HuH-7.5 (cell line): ENCODE measurements at places on chromosomes 2 and 18.

DNA sequence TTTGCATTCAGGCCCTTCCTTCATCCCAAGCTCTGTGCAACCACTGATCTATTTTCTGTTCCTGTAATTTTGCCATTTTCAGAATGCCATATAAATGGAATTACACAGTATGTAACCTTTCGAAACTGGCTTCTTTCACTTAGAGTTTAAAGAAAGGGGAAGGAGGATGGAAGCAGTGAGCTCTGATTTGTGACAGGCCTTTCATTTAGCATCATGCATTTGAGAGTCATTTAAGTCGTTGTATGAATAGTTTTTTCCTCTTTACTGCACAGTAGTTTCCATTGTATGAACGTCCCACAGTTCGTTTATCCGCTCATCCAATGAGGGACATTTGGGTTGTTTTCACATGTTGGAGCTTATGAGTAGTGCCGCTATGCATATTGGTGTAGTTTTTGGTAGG is 67.0 kb downstream of the LBH start:
- no peak for DNase-seq

DNA sequence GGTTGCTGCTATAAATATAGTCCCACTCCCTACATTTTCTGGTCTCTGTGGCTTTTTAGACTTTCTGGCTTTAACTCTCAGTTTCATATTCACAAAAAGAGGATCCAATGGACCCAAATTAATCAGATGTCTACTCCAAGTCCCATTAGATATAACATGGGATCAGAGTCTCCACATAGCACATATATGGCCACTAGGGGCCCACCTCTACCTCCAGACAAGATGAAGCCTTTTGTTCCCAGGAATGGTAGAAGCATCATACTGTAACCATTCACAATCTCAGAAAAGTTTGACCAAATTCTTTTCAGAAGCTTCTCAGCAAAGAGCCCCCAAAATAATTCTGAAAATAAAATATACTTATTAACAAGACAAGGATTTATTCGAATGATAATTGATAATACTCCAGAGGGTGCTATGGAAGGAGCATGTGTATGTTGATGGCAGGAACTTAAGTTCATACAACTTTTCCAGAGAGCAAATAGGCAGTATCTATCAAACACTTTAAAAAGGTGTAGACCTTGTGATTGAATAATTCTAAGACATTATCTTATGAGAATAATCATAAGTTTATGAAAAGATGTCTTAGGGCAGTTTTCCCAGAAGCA is 382.3 kb upstream of the CRIM1 start:
- DNase-seq, result no peak

DNA sequence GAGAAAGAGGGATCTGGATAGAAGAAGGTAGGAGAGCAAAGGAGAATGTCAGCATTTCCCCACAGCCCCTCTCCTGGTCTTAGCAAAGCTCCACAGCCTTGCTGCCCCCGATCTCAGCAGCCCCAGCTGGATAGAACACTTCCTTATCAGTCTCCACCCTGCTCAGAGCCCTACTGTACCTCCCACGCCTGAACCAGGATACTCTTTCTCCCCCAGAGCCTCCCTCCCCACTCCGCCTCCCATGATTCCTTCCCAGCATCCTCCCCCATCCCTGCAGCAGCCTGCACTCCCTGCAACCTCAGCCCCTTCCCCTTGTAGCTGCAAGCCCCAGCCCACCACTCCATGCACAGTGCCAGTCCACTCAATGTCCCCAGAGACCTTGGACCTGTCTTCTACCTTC is 25.8 kb downstream of the PLB1 start:
- no peak for DNase-seq

- DNase-seq, result no peak
These were observed 549.6 kb downstream of the FBXO15 start for GRCh38 chr18:73597832-73598615.

DNA sequence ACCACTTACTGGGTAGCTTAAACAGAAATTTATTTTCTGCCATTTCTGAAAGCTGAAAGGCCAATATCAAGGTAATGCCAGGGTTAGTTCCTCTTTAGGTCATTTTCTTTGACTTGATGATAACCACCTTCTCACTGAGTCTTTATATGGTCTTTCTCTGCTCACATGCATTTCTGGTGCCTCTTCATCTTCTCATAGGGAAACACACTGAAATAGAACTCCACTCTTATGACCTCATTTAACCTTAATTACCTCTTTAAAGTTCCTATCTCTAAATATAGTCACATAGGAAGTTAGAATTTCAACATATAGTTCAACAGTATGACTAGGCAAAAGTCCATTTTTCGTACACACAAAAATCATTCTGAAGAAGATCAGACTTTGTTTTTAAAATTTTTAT is 616.8 kb upstream of the VRK2 start:
- DNase-seq, result no peak

GRCh38 chr18:7741640-7742039 is 174.5 kb downstream of the PTPRM start:
- DNase-seq, result no peak

DNA sequence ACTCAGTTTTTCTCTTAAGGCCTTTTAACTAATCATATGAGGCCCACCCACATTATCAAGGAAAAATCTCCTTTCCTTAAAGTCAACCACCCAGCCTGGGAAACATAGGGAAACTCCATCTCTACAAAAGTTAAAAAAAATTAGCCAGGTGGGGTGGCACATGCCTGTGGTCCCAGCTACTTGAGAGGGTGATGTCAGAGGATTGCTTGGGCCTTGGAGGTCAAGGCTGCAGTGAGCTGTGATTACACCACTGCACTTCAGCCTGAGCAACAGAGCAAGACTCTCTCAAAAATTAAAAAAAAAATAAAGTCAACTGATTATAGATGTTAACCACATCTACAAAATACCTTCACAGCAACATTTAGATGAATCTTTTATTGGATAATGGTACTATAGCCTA is 5.8 kb downstream of the DPYSL5 start:
- no peak for DNase-seq

- DNase-seq, result peak; percentile 43
These were observed 837 bp upstream of the ACSL3 start for GRCh38 chr2:222859786-222860612.

DNA sequence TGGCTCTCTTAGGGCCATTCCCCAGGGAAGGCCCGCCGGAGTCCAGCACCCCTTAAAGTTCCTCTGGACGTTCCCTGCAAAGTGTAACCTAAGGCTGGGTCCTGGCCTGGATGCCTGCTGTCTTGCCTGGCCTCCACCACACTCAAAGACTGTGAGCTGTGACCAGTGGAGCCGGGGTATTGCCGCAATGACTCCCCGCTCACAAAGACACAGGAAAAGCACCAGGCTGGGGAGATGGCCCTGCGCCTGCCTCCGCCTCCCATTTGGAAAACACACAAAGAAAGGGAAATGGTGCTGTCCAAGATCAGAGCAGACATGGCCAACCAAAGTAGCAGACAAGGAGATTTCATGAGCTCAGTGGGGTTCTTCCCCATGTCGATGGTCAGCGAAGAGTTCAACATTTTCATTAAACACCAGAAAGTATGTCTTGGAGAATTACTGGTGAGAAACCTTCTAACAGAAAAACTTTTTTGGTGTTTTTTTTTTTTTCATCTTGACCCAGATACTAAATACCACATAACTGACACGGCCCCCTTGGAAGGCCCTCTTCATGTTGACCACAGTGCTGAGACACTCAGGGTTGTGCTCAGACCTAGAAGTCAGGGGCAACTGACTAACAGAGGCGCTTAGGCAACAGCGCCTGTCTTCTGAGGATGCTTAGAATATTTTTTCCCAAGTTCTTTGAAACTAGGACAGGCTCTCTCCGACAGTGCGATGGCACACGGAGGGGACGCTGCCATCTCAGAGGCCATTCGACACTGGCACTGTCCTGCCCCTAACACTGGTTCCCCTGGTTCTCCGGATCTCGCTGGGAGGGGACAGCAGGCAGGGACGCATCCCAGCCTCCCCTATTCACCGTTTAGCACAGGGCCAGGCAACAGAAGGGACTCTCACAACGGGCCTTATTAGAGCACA is 226.4 kb upstream of the ID2 start:
- DNase-seq, result no peak

- DNase-seq, result no peak
These were observed 71.0 kb downstream of the NOL4 start for GRCh38 chr18:34153711-34154110.

- DNase-seq, result no peak
These were observed 16.7 kb upstream of the MRPL33 start for GRCh38 chr2:27754831-27755230.

DNA sequence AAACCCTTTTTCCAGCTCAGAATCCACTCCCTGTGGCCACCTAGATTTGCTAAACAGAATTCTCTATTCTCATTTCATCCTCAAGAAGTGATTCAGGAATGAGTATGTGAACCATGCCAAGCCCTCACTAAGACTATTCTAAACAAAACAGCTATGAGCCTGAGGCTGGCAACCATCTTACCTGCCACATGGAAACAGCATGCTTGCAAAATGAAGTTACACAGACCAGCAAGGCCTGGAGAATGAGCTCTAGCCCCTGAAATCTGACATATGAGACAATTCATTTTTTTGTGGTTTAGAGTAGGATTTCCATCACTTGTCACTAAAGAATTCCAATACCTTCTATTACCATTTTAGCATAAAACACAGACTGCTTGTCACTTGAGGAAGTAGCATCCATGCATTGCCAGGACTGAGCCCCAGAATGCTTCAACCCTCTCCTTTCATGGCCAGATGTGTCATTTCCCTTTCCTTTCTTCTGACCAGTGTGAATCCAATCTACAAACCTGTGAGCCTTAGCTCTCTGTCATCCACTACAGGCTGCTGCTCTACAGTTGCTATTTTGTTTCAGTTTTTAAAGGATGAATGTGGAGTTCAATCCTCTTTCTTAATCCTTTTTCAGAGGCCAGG is 744.3 kb upstream of the ACVR2A start:
- no peak for DNase-seq

DNA sequence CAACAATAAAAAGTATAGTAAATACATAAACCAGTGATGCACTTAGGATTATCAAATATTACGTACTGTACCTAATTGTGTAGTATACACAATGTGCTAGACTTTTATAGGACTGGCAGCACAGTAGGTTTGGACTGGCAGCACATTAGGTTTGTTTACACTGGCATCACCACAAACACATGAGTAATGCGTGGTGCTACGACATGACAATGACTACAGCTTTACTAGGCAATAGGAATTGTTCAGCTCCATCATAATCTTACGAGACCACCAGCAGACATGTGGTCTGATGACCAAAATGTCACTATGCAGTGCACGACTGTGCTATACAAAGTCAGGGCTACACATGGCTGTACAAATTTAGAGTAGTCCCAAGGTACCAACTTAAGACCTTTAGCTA is 2.3 kb downstream of the MBOAT2 start:
- DNase-seq, result no peak

GRCh38 chr2:152565884-152566727 is 151.2 kb downstream of the PRPF40A start:
- no peak for DNase-seq

GRCh38 chr2:200297989-200298388 is 8.5 kb upstream of the SPATS2L start:
- DNase-seq, result no peak

DNA sequence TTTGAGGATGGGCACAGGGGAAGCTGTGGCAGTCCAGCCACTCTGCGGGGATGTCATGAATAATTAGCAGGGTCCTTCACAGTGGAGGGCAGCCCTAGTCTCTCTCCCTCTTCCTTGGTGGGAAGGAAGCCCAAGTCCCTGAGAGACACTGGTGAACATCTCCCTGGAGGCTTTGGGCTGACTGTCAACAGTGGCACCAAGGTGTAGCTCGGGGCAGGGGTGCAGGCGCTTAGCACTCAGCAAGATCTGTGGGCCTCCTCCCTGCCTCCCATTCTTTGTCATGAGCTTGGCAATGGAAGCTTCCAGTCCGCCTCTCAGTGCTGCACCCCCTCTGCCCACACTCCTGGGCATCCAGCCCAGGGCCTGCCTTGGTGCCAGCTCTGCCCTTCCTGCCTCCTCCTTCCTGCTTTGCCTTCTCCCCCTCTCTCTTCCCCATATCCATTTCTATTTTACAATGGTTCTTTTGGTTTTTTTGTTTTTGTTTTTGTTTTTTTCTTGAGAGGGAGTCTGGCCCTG is 59.4 kb downstream of the STEAP3 start:
- no peak for DNase-seq

- DNase-seq, result no peak
These were observed 30.1 kb upstream of the ITGA6 start for GRCh38 chr2:172397148-172397834.

DNA sequence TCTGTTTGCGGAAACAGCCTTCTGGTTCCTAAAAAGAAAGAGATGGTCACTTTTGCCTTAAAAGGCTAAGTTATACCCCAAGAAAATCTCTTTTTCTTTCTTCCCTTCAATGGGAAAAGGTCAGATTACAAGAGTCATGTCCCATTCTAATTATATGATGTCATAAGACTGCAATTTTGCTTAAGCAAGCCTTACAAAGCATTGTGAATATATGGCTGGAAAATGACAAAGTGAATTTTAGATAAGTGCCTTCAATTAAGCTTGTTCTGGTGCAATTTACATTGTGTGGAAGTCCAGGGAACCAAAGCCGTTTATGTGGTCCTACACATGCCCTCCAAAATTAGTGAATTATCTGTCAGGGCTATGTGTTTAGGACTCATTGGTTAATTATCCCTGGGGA is 7.6 kb upstream of the BMP10 start:
- DNase-seq, result no peak

GRCh38 chr2:66472225-66472843 is 37.4 kb downstream of the MEIS1 start:
- DNase-seq, result no peak

DNA sequence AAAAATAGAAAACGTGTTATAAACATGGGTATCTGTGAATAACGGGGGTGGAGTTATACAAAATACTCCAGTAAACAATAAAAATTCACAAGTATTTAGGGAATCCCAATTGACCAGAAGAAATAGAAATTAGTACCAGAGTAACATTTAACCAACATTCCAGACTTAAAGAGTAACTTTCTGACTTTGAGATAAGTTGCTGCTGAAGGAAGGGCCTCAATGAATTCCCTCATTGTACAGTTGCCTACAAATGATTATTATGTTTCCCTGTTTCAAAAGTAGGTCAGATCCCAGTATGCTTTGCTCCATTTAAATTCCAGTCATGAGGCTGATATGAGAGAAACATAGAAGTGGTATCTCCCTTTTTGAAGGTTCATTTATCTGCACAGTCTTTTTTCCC is 88.3 kb upstream of the KCNH7 start:
- no peak for DNase-seq

- no peak for DNase-seq
These were observed 58.6 kb downstream of the NCK2 start for GRCh38 chr2:105803337-105803736.

DNA sequence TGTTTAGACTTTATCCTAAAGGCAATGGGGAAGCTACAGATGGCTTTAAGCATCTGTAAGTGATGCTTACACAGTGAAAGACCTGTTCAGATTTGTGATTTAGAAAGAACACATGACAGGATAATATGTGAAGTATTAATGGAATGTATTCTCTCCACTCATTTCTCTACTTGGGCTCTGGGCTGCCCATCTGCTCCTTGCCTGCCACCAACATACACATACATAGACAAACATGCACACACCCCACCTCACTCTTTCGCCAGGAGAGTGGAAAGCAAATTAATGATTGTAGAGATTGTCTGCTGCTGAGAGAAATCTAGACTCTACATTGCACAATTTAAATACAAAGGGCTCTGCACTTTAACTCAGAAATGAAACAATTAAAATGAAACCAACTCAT is 61.0 kb upstream of the NFE2L2 start:
- no peak for DNase-seq

GRCh38 chr2:103738606-103739005 is 976.8 kb downstream of the TMEM182 start:
- DNase-seq, result no peak
